ENCODE measurements at places on chromosomes 12 and 14.

GRCh38 chr14:65620195-65620594 is 207.7 kb downstream of the FUT8 start:
- DNase-seq: no peak

- DNase-seq: no peak
Observed at GRCh38 chr12:13691598-13691997, 289.8 kb downstream of the GRIN2B start.

GRCh38 chr12:95989504-95990123 is 6.5 kb downstream of the HAL start:
- DNase-seq: no peak

DNA sequence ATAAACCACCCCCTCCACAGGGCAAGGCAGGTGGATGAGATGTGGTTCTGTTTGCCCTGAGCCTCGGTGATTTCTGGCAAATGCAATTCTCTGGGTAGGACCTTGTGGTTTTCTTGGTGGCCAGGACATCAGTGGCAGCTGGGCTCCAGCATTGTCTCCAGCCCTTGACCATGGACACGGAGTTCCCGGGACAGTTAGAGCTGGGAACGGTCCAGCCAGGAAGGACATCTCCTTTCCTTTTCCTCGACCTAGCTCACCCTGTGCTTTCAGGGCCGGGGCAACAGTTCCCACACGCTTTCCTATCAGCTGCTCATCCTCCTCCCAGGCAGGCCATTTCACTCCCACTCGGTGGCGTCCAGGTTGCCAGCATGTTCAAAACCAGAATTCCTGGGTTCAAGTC is 9.2 kb downstream of the SERPINA4 start:
- DNase-seq: no peak

DNA sequence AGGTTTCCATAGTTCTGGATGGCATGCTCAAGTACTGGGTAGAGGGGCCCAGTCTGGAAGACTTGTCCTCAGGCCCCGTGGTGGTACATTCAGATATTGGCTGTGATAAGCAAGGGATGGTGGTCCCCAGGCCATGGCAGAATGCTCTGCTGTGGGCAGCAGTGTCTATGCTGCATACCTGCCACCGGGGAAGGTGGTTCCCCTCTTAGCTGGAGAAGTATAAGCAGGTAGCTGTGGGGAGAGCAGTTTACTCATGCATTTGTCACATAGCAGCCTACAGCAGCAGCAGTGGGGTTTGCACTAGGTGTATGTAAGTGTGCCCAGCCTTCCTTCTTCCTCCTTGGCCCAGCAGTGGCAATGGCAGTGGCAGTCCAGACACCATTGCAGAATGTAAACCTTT is 69.3 kb upstream of the ADAMTS20 start:
- DNase-seq: no peak

DNA sequence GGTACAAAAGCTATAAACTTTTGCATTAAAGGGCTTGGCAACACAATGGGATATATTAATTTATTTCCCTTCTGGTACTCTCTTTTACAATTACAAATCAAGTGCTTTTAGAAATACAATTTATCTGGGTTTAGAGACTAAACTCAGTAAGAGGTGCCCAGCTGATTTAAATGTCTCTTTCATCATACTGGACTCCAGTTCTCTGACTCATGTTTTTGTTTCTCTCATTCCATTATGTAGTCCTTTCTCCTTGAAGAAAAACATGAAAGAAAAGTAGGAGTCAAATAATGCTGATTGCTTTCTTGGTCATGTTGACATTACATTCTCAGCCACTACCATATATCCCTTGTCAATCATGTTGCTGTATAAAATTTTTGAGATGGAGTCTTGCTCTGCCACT is 36.3 kb upstream of the CFL2 start:
- no peak for DNase-seq

GRCh38 chr12:88108021-88108420 is 33.9 kb downstream of the CEP290 start:
- DNase-seq: no peak

DNA sequence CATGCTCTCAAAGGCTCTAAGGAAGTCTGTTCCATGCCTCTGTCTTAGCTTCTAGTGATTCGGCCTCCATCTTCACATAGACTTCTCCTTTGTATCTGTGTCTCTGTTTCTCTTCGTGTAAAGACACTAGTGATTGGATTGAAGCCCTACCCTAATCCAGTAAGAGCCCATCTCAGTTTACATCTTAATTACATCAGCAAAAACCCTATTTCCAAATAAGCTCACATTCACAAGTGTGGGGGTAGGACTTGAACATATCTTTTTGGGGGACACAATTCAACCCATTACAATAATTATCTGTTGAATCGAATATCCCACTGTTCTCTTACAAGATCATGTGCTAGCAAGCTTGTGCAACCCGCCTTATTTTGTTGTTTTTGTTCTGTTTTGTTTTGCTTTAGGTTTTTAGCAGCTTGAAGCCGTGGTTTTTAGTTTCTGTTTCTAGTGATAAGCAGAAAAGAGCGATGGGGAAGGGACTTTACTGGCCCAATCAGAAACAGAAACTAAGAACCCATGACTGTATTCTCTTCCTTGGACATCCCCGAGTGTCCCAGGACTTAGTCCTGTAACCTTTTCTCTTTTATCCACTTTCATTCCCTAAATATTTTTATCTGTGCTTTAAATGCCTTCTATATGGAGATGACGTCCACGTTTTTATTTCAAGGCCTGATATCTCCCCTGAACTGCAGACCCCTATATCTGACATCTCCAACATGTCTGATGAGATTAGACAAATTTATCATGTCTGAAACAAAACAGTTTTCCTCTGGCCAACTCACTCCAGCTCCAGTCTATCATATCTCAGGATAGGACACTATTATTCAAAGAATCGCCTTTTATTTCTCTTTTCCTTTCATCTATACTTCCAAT is 353.0 kb downstream of the CCDC91 start:
- no peak for DNase-seq

DNA sequence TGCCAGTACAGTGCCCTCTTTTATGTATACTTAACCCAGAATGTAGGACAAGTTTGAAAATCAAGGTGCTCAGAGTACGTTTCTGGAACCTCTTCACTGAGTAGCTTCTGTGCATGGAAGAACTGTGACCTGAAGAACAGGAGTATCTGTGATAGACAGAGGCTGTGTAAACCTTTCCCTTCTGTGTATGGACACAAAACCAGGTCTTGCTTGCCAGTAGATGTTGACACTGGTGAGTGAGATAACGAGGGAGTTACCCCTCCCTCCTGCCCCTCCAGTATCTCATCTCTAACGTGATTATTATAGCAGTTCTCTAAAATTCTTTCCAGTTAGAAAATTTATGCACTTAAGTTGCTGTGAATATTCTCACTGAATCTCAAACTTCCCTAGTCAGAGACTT is 170.8 kb downstream of the RPL10L start:
- DNase-seq: no peak

DNA sequence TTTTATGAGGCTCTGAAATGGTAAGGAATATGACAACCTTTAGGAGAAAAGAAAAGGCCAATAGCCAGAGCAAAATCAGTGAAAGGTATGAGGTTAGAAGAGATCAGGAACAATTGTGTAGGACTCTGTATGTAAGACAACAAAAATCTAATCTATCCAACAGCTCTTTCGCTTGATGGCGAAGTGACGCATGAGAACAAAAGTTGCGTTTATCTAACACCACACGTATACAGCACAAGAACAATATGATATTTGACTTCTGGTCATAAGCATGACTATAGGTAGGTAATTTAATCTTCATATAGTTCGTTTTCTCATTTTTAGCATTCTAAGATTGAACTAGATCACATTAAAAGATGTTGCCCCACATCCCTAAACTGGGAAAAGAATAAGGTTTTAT is 1.5 kb downstream of the CLECL1 start:
- no peak for DNase-seq

GRCh38 chr14:80570930-80571298 is 359.6 kb upstream of the DIO2 start:
- DNase-seq: no peak

DNA sequence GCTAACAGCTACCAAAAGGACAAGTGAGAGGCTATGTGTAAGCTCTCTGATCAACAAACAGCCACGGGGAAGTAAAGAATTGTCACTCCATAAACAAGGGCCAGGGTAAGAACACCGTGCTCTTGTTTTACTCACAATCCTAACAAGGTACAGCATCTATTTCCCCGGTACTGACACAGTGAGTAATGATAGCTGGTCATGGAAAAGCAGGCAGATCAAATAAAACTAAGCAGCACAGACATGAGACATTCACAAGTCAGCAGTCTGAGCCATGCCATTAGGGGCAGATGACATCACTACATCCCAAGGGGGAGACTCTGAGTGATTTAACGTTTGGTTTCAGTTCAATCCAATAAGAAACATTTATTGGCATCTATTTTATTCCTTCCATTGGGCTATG is 54.4 kb downstream of the ARL6IP4 start:
- no peak for DNase-seq

GRCh38 chr12:5498076-5498475 is 66.2 kb downstream of the NTF3 start:
- DNase-seq: no peak

GRCh38 chr12:25708661-25709060 is 155.6 kb upstream of the LMNTD1 start:
- no peak for DNase-seq

DNA sequence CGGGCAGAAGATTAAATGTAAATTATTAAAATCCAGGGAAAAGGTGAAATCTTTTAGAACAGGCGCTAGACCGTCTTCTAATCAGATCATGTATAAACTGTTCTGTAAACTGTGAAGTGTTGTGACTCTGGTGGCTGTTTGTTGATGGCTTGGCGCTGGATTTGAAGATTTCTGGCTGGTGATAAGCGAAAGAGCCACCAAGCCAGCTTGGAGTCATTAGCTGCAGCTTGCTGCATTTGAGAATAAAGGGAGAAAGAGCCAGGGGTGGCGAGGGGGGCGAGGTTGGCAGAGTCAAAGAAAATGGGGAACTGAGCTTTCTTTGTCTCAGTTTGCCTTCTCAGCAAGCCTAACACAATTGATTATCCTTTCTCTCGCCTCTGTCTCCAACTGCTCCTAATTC is 8.0 kb downstream of the SYNDIG1L start:
- DNase-seq: no peak

DNA sequence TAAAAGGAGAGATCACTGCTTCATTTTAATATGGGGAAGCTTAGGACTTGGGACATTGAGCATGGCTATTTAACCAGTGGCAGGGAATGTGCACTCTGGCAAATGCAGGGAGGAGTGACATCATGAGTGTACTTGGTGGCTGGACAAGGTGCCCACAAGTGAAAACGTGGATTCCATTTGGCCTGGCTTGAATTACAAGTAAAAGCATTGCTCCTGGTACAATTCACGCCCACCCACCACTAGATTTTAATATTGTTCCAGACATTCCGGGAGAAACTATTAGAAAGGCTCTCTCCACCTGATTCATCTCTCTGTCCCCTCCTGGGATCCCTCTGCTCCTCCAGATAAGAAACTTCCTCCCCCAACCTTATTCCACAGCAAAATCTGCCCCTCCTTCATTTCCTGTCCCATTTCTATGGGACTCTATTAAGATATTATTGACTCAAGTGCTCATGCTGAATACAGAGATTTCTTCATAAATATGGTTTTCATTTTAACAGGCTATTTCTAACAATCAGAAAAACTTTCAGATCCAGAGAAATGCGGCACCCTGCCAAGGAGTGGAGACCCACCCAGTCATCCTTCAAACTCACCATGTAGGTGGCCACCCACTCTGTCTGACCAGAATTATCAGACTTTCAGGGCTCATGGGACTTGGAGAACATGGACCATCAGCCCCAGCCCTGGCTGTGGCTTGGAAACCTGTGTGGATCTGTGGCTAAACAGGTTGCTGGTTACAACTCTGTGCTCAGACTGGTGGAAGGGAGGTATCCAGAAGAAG is 43.2 kb downstream of the SSPN start:
- DNase-seq: no peak

- no peak for DNase-seq
Observed at GRCh38 chr14:49977126-49977841, 84.4 kb downstream of the ARF6 start.

DNA sequence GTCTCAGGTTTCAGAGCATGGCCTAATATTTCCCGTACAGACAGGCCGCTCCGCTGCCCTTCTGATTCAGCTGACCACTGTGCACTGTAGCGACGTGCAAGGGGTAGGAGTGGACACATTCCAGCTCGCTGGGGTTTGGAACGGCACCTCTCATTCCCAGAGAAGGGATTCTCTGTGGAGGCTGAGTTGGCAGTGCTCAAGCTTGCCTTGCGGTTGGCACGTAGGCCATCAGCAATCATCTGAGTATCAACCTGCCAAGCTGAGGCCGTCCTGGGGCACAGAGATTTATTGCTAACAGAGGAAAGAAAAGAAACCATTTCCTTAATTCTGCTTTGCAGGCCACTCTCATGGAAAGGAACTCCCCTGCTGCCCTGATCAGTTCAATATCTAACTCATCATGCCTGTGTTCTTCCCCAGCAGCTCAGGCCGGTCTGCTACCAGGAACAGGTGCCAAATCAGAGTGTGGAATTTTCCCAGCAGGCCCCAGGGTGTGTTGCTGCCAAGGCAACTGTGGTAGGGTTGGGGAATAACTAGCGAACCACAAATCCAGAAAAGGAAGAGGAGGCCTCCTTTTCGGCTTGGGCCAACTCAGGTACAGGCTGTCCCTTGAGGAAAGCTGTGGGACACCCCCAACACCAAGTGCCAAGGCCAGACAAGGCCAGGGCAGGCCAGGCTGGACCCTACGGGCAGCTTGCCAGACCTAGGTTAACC is 92.5 kb downstream of the SSPN start:
- no peak for DNase-seq

DNA sequence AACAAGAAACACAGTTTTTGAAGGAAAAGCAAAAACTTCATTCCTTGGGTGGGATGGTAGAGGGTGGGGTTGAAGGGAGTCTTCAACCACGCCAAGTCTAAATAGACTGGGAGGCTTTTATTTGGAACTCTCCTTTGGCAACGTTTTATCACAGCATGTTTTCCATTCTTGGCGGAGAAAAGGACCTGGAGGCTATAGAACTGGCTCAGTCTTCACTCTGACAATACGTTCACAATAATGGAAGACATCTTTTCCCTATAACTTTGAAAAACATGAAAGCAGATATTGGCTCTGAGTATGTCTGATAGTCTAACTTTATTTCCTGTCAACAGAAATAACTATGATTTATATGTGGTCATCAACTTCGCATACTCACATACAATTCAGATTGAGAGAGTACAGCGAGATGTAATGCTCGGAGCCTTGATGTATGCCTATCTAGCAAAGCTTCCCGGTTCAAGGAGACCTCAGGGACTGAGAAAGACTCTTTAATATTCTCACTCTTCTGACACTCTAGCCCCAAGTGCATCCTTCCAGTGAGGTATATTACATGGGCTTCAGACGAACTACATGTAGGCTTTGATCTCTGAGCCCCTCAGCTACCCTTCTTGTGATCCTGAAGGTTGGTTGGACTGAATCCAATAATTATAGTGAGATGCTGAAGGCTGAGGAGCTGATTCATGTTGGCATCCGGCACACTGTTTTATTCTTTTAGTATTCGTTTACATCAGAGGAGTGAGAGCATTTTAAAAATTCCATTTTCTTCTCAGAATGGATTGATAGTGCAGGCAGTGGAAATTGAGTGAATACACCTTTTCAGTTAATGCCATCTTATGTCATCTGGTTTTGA is 14.0 kb downstream of the TMEM30B start:
- no peak for DNase-seq

Measured in central memory CD8-positive, alpha-beta T cell (primary cell).